ENCODE measurements at places on chromosomes 6 and 20.
A peak's percentile ranks its signal among the peaks of the same experiment; 100 is the strongest.

GRCh38 chr6:32566957-32567356 is 22.7 kb downstream of the HLA-DRB1 start:
- DNase-seq, result no peak

GRCh38 chr20:48656137-48656536 is 171.7 kb downstream of the PREX1 start:
- no peak for DNase-seq

GRCh38 chr20:59003836-59004492 is 3.1 kb downstream of the CTSZ start:
- no peak for DNase-seq

- DNase-seq, result no peak
These were observed 646.5 kb upstream of the EPHA7 start for GRCh38 chr6:94065707-94066337.

DNA sequence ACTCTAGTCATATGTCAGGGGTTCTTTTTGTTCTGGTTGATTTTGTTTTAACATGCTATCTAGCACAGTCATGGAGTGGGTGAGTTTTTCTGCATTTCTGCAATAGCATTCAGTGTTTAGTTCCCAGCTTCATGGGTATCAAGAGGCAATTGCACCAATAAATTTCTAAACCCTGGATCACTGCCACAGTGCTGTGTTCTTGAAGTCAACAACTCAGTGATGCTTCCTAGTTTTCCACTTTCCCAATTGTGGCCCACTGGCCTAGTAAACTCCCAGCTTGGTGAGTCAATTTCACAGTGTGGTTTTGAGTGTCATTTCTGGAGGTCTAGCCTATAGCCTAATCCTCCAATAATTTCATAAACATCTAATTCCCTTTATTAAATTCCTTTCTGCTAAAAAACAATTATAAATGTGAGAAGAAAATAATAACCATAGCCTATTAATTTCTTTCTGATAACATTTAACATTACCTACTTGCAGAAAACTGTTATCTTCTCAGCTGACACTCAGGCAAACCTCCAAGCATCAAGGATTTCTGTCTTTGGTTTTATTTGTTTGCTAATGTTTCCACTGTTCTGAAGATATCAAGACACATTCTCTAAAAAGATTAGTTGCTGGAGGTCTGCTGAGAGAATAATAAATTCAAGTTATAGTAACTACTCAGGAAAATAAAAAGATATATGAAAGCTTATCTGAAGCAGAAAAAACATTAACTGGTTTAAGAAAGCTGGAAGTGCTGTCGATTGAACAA is 89.9 kb downstream of the PDE7B start:
- DNase-seq, result peak; percentile 45

DNA sequence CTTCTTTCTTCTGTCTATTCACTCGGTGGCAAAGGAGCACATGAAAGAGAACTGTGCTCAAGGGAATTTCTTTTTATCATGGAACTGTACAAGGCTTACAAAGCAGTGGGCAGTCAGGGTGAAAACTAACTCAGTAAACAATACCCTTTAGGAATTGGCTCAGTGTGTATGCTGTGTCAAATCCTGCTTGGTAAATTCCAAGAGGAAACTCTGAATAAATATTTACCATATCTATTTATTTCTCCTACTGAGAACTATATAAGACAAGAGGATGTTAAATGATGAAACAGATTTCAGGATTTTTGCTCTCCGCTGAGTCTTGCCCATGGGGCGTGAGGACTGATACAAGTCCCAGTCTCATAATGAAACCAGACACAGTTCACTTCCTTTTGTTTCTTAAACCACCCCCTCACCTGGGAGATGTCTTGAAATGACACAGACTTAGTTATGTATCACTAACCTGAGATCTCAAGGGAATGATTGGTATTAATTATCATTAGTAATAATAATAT is 188.8 kb downstream of the BACH2 start:
- DNase-seq, result no peak

GRCh38 chr6:81384921-81385320 is 367.6 kb downstream of the TENT5A start:
- DNase-seq, result peak; percentile 97

DNA sequence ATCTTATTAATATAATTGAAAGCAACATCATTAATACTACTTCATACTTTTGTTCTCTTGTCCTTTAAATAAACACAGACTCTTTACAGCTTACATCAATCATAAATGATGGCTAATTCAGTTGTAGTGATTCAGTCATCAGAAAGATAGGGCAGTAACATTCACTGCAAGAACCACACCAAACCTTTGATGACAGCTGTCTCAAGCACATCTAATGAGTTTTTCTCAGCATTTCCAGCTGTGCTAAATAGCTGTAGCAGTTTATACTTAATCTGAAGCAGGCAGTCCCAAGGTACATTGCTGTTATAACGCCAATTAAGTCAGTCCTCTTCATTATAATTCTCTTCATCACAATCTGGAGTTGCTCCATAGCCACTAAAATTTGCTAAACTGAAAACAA is 45.7 kb downstream of the PREP start:
- no peak for DNase-seq

DNA sequence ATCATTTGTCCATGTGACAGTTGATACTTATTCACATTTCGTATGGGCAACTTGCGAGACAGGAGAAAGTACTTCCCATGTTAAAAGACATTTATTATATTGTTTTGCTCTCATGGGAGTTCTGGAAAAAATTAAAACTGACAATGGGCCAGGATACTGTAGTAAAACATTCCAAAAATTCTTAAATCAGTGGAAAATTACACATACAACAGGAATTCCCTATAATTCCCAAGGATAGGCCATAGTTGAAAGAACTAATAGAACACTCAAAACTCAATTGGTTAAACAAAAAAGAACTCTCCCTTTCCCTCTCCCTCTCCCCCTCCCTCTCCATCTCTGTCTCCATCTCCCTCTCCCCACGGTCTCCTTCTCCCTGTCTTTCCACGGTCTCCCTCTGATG is 19.4 kb upstream of the EIF2S2 start:
- no peak for DNase-seq

- DNase-seq, result no peak
These were observed 70.2 kb downstream of the BMP2 start for GRCh38 chr20:6837730-6838129.

GRCh38 chr20:37596890-37597536 is 69.3 kb upstream of the BLCAP start:
- DNase-seq, result no peak

DNA sequence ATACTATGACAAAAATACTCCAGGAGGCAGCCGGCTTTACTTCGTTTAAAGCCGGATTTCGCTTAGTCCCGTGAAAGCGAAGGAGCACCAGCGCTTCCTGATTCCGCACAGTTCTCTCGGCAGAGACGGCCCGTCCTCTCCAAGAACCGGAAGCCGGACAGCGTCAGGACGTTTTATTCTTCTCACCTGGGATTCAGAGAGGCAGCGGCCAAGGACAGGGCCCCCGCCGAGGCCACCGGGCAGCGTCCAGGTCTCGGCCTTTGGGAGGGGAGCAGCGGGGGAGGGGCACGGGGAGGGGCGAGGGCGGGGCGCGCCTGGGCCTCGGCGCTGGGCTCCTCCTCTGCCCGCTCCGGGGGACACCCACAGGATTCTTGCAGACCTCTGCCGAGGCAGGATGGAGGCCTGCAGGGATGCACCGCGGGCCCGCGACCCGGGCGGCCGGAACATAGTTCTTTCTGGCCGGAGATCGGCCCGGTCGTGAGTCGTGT is 2.8 kb upstream of the DIDO1 start:
- DNase-seq, result peak; percentile 18

- no peak for DNase-seq
These were observed 417 bp downstream of the NFATC2 start for GRCh38 chr20:51542033-51542570.

DNA sequence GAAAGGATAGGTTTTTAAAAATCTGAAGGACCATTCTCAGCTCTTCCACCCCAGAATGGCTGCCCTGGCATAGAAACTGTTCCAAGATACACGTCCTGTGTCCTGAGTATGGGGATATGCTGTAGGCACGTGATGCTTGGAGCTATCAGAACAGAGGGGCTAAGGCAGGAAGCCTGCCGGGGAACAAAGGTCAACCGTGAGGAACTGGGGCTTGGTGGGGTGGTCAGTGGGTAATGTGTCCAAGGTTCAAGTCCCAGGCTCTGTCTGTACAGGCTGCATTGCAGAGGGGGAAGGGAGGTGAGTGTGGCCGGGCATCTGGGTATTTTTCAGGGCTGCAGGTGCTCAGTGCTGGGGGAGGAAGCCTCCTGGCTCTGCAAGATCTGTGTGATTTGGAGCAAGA is 479.6 kb upstream of the CHD6 start:
- no peak for DNase-seq

DNA sequence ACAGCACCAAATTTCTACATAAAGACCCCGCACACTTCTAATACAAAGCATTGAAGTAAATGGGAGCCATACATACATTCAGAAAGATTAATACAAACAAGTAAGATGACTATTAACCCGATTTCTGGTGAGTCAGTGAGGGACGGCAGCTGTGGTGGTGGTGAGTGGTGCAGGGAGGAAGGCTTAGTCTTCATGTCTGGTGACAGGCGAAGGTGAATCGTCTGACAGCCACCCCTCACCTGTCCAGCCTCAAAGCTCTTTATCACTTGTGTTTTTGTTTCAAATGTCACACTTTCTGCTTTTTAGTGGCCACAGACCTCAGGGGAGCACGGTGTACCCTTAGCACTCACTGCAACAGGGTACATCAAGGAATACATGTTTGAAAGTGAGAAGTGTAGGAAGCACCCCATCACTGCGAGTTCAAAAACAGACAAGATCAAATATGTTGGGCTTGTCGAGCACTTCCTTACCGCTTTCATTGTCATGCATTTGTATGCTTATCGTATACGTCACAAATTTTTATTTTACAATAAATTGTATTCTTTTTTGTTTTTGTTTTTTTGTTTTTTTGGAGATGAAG is 63.5 kb downstream of the IRF4 start:
- no peak for DNase-seq

GRCh38 chr6:156879591-156879990 is 102.4 kb downstream of the ARID1B start:
- DNase-seq, result no peak

GRCh38 chr6:149922642-149923326 is at the start of gene RAET1G:
TSS of gene RAET1G (minus strand) at chr6:149923121. CDS start at chr6:149923010, 111 bp downstream.
- DNase-seq, result peak; percentile 89

GRCh38 chr6:31352683-31353383 is 4.1 kb downstream of the HLA-B start:
- DNase-seq, result no peak

DNA sequence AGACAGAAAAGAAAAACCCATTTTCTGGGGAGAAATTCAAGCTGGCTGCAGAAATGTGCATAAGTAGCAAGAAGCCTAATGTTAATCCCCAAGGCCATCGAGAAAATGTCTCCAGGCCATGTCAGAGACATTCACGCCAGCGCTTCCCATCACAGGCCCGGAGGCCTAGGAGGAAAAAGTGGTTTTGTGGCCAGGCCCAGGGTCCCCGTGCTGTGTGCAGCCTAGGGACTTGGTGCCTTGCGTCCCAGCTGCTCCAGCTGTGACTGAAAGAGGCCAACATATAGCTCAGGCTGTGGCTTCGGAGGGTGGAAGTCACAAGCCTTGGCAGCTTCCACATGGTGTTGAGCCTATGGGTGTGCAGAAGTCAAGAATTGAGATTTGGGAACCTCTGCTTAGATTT is 10.9 kb downstream of the IFNGR1 start:
- DNase-seq, result no peak

DNA sequence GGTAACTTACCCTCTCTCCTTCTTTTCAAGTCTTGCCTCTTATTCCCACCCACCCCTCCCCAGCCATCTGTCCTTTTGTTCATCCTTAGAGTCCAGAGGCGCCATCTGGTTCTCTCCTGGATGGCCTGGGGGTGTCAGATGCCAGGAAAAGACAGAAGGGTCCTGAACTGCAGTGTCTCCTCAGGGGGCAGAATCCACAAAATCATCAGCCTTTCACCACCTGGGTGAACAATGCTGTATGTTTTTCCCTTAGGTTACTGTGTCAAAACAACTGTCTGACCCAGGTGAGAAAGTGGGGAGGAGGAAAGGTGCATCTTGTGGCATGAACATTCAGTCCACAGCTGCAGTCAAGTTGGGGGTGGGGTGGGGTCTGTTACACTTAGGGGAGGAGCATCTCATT is 47.9 kb upstream of the FYN start:
- no peak for DNase-seq

GRCh38 chr6:150966786-150967185 is 101.3 kb downstream of the MTHFD1L start:
- no peak for DNase-seq

GRCh38 chr6:20837189-20837588 is 302.9 kb downstream of the CDKAL1 start:
- no peak for DNase-seq

DNA sequence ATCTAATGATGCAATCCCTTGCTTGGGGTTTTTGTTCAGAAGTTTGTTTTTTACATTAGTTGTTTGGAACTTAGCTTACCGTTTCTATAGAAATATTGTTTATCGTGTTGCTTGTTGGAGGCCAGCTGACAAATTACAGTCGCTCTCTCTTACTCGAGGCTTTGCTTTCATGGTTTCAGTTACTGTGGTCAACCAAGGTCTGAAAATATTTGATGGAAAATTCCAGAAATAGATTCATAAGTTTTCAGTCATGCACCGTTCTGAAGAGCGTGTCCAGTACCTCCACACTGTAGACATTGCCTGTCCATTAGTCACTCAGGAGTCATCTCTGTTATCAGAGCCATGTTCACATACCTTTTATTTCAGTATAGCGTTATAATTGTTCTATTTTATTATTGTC is 47.9 kb downstream of the DEK start:
- peak; percentile 38 for DNase-seq

DNA sequence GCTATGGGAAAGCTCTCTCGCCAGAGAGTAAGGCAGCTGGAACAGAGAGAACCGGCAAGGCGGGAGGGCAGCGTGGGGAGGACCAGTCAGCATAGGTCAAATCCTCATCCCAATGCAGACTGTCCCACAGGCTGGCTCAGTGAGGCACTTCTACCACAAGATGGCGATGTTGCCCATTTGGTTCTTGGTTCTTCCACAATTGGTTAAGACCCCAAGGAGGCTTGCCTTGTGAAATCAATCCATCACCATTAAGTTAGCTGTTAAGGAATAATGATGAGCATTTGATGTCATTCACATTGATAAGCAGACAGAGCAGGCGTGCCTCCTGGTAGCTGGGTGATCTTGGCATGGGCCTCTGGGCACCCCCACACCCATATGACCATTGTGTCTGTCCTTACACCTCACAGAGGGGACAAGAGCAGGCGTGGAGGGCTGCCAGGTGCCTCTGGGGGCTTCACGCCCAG is 2.4 kb downstream of the CSTL1 start:
- DNase-seq, result peak; percentile 54

GRCh38 chr6:40957616-40958492 is 81.2 kb downstream of the UNC5CL start:
- peak; percentile 92 for DNase-seq

DNA sequence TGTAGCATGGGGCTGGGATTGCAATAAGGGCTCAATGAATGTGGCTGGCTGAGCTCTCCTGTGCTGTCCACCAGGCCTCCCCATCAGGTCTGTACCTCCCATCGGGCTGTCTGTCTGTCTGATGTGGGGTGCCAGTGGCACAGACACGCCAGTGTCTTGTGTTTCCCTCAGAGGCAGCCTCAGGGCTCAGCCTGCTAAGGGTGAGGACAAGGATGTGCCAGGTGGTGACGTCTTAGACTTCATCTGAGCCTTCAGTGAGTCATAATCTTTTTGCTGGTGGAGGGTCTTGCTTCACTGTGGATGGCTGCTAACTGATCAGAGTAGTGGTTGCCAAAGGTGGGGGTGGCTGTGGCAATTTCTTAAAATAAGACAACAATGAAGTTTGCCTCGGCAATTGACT is 194.7 kb downstream of the NRN1 start:
- DNase-seq, result no peak

- DNase-seq, result no peak
These were observed 77.4 kb downstream of the TTLL2 start for GRCh38 chr6:167402195-167402686.

GRCh38 chr6:42988486-42989020 is 4.2 kb downstream of the PPP2R5D start:
- no peak for DNase-seq
